ENCODE measurements at places on chromosomes 16 and 17.

DNA sequence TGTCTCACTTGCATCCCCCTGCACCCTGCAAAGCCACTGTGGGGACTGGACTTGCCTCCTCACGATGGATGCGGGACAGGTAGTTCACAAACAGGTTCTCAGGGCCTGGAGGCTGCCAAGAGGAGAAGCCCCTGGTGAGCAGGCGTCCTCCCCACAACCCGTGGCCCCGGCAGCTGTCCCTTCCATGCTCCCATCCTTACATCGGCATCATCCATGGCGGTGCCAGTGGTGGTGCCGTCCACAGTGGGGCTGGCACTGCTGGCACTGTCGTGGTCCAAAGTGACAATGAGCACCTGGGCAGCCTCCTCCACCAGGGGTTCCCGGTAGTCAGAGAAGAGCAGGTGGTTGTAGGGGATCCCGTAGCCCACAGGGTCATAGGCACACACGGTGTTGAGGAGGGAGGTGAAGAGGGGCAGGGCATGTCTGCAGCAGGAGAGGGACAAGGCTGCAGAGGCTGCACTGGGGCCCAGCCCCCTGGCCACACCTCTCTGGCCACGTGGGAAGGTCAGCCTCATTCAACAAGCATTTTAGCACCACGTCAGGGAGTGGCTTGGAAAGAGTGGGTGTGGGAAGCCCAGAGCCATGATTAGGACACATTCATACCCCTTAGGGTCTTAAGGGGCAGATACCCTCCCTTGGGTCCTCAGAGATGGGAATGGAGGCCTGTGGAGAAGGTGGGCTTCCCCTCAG, 12.6 kb downstream of the HID1 start:
- DNase-seq = no peak

GRCh38 chr16:6573577-6573976, 759.1 kb upstream of the RBFOX1 start:
- DNase-seq = no peak

DNA sequence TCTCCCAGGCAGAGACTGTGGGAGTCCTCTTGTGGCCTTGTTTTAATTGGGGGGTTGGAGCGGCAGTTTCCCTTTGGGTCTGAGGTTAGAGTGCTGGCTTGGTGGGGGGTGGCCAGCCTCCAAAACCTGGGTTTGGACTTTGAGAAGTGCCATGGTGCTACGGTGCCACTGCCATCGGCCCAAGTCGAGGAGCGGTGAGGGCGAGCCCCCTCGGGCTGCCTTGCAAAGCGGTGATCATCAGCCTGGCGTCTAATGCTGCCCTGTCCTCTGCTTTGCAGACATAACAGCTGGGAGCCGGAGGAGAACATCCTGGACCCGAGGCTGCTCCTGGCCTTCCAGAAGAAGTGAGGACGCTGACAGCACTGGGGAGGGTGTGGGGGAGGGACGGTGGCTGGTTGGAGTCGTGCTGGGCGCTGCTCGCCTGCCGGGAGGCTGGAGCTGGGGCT, 1.2 kb downstream of the CBX2 start:
- DNase-seq = no peak

DNA sequence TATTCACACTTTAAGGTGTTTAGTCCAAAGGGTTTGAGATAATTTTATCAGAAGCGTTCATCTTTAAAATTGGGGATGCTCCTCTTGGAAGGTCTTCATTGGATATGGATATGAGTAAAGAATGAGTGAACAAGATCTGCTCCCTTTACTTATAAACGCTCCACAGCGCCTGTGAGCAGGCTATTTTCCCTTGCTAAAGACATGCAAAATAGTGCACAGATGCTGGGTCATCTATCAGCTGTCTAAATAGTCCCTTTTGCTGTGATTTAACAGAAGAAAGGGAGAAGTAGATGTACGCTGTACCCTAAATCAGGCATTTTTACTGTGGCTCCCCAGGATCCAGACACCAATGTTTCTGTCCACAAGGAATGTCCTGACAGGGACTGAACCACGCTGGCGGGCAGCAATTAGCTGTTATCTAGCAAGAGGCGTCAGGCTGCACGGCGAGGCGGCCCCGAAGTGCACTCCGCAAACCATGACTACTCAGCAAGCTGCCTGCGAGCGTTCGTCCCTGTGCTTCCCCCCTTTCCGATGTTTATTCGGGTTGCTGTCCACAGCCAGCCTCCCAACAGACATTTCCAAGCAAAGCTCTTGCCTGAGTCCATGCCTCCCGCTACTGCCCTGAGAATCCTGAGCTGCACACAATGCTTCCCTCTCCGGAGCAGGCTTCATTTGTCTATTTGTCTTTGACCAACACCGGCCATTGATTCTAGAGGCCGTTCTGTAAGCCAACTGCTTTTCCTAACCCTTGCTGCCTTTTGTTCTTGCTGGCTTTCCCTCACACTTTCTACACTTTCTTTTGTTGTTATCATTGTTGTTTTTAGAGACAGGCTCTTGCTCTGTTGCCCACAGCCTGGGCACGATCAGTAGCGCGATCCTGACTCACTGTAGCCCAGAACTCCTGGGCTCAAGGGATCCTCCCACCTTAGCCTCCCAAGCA, 55.7 kb upstream of the CNEP1R1 start:
- no peak for DNase-seq

DNA sequence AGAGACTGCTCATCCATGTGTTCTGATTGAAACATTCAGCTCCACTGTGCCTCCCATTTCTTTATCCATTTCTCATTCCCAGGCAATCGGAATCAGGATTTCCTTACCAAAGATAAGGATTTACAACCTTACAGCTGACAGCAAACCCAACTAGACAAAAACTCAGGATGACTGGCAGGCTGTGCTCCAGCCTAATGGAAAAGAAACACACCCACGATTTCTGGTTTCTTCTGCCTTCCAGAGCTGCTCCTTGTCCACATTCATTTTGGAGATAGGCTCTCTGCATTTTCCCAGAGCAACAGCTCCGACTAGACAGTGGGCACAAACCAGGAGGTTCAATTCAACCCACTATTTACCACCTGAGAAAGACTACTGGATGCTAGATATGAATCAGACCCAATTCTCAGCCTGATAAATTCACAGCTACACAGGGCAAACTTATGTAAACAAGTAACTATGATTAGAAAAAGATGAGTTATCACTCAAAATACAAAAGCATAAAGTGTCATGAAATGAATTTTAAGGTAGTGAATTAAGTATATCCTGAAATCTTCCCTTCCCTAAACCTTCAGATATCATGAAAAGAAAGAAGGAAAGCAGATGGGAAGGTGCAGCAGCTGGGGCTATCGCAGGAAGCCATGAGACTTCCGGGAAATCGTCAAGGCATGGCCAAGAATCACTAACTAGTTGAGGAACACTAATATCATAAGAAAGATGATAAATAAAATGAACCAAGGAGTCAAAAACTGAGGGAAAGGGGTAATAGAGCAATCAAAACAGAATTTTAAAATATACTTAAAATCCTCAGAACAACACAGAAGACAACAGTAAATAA, 44.8 kb upstream of the CLEC18B start:
- no peak for DNase-seq

DNA sequence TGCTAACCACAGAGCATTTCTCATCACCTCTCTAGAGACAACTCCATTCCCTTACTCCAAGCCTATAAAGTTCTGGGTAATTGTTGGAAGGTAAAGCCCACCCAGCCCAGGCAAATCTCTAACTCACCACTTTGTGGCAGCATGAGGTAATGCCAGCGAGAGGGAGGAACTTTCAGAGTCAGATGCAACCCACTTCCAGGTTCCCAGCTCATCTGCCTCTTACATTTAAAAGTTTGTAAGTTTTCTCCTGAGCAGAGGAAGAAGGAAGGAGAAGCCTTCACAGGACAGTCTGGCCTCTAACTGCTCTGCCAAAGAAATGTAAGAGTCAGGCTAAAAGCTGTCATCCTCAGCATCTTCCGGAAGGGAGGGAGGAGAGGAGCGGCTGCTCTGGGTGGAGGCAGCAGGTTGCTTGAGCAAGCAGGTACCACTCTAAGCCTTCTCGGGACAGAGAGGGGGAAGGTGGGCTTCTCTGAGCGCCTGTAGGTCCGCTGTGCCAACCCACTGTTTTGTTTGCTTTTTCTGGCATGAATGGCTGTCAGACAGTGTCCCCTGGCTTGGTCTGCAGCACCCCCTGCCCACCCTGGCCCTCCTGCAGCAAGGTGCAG, 1.0 kb downstream of the ZNF319 start:
- no peak for DNase-seq

DNA sequence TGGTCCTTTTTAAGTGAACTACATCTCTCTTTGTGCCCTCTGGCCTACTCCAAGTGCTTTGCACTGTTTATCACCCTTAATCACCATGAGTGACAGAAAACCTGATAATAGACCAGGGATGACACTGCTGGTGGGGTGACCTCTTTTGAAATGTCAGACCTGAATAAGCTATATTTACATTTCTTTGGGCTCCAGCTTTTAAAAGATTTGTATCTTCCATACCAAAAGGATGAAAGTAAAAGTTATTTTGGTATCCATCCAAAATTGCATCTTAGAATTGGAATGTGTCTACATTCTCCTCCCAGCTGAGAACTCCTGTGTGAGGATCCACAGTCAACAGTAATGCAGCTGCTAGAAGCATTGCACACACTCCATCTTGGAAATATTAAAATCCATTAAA, 370.0 kb downstream of the CDH11 start:
- DNase-seq = no peak

DNA sequence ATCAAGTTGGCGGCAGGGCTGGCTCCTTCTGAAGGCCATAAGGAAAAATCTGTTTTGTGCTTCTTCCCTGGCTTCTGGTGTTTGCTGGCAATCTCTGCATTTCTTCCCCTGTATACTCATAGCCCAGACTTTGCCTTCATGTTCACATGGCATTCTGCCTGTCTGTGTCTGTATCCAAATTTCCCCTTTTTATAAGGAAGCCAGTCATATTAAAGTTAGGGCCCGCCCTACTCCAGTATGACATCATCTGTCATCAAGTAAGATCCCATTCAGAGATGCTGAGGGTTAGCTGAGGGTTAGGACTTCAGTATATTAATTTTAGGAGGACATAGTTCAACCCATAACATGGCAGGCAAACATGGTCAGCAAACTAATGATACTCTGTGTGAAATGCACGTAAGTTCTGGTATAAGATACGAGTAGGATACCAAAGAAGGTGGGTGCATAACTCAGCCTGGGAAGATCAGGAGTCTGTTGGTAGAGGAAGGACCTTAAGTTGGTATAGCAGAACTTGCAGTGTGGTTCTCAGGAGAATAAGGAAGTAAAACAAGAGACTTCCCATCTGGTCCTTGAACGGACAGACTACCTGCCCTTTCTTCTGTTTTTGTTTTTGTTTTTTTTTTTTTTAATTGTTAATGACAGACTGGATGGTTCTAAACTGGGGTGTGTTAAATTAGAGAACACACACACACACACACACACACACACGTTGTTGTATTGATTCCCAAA, 13.9 kb downstream of the MAP2K6 start:
- DNase-seq = no peak

DNA sequence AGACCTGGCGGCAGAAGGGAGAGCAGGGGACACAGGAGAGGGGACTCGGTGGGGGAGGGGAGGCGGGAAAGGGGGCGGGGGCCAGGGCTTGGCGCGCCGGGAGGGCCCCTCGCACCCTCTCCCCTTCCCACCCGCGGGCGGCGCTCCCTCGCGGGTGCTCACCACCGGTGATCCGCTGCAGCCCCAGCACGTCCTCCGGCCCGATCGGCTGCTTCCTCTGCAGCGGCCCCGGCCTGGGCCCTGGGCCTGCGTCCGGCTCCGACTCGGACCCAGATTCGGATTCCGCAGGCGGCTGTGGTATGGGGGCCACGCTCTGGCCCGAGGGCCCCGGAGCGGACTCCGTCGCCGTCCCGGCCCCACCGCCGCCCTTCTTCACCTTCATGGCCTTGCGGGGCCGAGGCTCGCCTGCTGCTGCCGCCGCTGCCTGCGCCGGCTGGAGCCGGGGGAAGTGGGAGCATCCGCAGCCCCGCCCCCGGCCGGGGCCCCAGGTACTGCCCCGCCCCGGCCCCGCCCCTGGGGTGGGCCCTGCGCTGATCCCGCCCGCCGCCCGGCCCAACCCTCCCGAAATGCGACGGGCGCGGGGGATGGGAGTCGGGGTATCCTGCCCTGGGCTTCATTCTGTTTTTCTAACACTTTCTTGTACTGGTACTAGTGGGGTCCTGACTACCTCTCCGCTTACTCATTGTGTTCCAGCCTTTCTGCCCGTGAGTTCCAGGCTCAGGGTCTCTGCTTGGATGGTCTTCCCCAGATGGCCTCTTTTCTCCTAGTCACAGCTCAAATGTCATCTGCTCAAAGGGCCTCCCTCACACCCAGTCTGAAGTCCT, at the start of gene UNC119:
UNC119 (minus strand) TSS at position 449 of the 824 bp plus-strand sequence; CDS start at position 382, 67 bp downstream.
- DNase-seq = no peak

GRCh38 chr16:13702614-13703013, 217.3 kb upstream of the ERCC4 start:
- no peak for DNase-seq

- no peak for DNase-seq
These were observed 36.2 kb downstream of the ZFPM1 start for GRCh38 chr16:88489163-88489741.

- no peak for DNase-seq
These were observed 993.5 kb downstream of the CDH8 start for GRCh38 chr16:61042737-61043136.

GRCh38 chr16:72957303-72958277, 90.3 kb downstream of the ZFHX3 start:
- no peak for DNase-seq

- no peak for DNase-seq
These were observed 1.6 kb upstream of the HOXB7 start for GRCh38 chr17:48612456-48612853.

DNA sequence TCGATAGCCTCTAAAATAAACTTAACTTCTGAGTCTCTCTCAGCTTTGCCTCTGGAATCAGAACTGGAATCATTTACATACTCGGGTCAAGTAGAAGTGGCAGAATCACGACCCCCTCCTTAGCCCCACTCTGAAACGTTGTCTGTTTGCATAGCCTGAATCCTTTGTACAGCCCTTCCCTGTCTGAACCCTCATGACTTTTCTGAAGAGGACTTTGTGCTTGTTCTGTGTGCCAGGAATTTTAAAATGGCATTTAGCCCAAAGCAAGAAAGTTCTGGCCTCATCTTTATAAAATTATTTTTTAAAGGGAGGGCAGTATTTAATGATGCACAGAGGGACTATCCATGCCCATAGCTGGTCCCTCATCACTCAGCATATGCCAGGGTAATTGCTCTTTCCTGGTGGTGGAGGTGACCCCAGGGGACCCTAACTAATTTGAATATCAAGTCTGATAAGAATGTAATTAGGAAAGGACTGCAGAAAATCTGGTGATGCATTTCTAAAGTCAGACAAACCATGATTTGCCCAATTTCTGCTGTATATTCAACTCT, 342.7 kb upstream of the TNRC6C start:
- DNase-seq = no peak

All from NCI-H1417 treated with DMSO at 0.1 percent for 48 hours (cell line).